Stimulated activated CD4-positive, alpha-beta T cell treated with anti-CD3 and anti-CD28 coated beads, Interleukin-15, amount 100 ng/mL, for 48 hours (primary cell): ENCODE measurements at places on chromosomes 3 and 15.
A peak's percentile ranks its signal among the peaks of the same experiment; 100 is the strongest.

- no peak for DNase-seq
Measured at GRCh38 chr3:60096403-60096802, 1046.6 kb upstream of the CFAP20DC start.

- DNase-seq: no peak
Measured at GRCh38 chr15:39869254-39869653, 50.8 kb downstream of the GPR176 start.

DNA sequence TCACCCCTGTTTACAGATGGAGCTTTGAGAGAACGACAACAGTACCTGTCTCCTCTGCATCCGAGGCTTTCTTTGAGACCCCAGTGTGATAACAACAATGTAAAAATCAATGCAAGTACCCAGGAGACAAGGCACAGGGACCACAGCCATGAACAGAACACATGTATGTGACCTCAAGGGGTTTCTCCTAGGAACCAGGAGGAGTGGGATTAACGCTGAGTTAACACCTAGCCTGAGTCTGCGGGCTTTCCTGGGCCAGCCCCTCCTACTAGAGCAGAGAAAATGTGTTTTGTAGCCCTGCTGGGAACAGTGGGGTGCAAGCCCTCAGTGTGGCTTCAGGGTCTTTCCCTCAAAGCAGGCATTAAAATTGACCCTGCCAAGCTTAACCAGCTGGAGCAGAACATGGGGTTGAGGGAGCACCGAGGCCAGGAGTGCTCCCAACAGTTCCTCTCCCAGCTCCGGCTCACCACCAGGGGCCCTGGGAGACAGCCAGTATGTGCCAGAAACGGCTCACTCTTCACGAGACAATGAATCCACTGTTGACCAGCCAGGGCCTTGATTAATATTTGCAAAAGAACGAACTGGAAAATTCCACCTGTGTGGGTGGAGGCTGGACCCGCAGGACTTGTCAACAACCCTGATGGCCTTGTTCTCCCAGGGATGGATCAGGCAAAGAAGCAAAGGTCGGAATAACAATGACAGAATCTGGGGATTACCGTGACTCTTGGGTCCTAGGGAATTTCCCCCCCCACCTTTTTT is 3.6 kb downstream of the CHDH start:
- no peak for DNase-seq

- no peak for DNase-seq
Measured at GRCh38 chr15:65450556-65450955, 27.8 kb upstream of the IGDCC4 start.

DNA sequence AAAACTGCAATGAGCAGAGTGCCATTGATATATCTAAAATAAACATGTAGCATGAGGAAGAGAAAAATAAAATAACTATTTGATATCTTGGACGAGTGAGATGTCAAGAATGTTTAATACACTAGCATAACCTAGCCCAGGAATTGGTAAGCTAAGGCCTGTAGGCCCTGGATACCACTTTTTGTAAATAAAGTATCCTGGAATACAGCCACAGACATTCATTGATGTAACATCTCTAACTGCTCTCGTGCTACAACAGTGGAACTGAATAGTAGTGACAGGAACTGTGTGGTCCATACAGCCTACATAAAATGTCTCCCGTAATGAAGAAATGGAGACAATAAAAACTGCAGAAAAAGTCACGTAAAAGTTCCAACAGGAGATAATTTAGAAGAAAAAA is 869.0 kb downstream of the AGBL1 start:
- no peak for DNase-seq

GRCh38 chr3:149662240-149662887 is 4.5 kb upstream of the WWTR1 start:
- DNase-seq: no peak

DNA sequence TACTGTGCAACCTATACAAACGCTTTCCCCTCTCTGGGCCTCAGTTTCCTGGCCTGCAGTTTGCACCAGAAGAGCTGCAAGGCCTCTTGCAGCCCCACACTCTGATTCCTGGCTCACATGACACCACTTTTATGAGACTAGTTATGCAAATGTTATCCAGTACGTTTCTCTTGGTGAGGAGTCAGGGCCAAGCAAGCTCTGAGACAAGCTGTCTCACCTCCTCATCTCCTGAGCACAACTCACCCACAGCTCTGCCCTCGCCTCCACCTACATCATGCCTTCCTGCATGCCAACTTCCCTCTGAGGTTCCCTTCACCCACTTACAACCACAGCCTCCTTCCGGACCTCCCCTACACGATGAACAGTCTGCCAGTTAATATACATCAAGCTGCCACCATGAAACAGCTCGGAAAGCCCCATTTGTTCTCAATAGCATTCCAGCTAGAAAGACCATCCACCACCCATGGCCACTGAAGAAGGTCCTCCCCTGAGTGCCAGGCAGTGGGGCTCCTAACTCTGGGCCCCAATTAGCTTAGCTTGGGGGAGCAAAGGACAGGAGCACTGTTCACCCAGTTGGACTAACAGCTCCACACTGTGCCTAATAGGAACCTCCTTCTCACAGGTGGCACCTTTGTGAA is 25.0 kb downstream of the CRYGS start:
- DNase-seq: no peak

DNA sequence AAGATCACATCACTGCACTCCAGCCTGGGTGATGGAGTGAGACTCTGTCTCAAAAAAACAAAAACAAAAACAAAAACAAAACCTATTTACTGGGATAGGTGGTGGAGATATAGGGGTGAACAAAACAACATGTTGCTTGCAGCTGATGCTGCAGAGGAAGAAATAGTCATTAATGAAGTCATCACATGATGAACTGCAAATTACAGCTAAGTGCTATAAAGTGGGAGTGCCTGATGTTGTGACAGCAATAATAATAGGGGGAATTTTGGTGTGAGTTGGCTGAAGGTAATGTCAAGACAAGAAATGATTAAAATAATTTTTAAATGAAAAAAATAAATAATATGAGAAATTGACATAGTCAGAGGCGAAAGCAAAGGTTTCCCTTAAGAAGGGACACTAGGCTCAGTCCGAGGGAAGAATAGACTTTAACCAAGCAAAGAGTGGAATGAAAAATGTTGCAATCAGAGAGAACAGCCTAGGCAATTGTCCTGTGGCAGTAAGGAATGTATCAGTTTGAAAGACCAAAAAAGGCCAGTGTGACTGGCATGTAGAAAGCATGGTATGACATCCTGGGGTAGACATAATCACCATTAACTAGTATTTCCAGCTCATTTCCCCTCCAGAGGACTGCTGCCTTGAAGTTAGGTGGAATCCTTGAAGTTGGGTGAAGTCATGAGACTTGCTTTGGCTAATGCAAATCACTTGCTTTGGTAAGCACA is 14.7 kb upstream of the PIK3CB start:
- DNase-seq: no peak

- no peak for DNase-seq
Measured at GRCh38 chr3:30664459-30664858, 58.1 kb downstream of the TGFBR2 start.

- DNase-seq: no peak
Measured at GRCh38 chr15:20295238-20295811, 246.3 kb downstream of the GOLGA6L6 start.

DNA sequence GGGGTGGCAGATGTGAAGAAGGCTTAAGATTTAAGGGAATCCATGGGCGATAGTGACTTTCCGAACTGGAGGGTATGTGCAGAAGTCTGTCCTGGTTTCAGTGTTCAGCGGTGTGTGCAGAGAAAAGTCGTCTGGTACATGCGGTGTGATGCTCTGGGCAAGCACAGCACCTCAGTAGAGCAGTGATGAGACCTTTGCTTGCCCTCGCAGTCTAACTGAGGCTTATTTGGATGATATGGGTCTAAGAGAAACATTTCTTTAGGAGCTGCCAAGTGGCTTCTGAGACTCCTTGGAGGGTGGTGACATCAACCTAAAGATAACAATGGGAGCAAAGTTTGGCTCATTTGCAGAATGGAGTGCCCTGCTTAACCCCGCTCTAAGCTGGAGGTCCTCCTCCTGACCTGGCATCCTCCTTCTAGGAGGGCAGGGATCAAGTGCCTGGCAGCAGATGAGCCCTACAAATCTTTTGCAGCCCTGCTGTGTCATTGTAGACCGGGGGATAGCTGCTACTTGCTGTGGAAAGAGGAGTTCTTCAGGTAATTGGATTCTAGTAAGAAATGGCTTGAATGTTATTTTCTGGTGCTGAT is 228.1 kb upstream of the AZI2 start:
- DNase-seq: no peak

GRCh38 chr3:129690406-129690805 is 83.9 kb upstream of the PLXND1 start:
- DNase-seq: peak; percentile 3

DNA sequence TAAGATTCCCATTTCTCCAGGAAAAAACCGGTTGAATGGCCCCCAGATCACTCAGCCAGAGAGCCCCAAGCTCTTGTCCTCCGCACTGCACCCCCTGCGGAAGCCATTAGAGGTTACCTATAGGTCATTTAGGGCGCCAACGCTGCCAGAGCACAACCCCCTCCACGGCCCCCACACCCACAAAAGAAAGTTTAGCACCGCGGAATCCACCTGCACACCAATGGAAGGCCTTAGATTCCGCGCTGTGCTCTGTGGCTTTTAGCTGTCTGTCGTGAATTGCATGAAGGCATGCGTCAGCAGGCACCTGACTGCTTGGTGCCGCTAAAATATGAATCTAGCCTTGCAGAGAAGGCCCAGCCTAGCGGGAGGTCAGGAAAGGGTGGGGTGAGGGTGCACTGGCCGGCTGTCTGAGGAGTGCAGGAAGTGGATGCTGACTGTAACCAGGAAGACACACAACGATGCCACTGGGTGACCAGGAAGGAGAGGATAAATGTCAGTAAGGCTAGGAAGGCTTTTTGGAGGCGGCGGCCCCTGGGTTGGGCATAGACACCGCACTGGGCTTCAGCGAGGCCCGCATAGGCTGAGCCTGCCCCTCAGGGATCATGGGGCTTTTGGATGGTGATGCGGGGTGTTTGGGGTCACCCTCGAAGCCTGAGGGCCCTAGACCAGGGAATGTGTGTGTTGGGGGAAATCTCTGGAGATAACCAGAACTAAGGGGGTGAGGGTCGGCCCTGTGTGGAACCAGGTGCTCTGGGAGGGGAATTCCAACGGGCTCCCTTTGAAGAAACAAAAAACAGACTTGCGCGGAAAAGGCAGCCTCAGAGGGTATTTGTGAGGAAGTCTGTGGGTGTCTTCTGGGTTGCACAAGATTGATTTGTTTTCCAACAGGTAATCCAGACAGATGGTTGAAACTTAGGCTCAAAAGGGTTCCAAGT is 976 bp upstream of the NUP210 start:
- DNase-seq: peak; percentile 65
